ENCODE measurements at places on chromosomes 16 and 17.
A peak's percentile ranks its signal among the peaks of the same experiment; 100 is the strongest.

GRCh38 chr17:27783440-27784350 is 16.6 kb downstream of the NOS2 start:
- DNase-seq: no peak

GRCh38 chr17:60729854-60730253 is 52.2 kb downstream of the BCAS3 start:
- no peak for DNase-seq

DNA sequence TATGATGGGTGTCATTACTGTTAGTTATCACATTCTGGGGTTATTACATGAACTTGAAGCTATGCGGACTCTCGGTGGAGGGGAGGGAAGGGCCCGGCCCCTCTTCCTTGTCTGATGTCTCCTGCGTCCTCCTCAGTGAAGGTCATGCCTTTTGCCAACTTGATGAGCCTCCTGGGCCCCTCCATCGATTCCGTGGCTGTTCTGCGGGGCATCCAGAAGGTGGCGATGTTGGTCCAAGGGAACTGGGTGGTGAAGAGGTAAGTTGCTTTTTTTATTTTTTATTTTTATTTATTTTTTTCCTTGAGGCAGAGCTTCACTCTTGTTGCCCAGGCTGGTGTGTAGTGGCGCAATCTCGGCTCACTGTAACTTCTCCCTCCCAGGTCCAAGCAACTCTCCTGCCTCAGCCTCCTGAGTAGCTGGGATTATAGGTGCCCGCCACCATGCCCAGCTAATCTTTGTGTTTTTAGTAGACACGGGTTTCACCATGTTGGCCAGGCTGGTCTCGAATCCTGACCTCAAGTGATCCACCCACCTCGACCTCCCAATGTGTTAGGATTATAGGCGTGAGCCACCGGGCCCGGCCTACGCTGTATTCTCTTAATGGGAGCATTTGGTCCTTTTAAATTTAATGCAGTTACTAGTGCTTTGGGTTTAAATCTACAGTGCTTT is 21.6 kb downstream of the POLR3E start:
- peak; percentile 76 for DNase-seq

GRCh38 chr16:54145881-54146280 is 140.7 kb downstream of the IRX3 start:
- no peak for DNase-seq

DNA sequence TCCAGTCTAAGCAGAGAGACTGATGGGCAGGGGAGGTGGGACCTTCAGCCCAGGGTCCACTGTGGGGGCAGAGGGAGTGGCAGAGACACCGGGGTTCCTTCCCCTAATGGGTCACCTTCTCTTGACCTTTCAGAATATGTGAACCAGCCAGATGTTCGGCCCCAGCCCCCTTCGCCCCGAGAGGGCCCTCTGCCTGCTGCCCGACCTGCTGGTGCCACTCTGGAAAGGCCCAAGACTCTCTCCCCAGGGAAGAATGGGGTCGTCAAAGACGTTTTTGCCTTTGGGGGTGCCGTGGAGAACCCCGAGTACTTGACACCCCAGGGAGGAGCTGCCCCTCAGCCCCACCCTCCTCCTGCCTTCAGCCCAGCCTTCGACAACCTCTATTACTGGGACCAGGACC is 2.8 kb downstream of the MIEN1 start:
- no peak for DNase-seq

- peak; percentile 66 for DNase-seq
These were observed 85.0 kb upstream of the MED9 start for GRCh38 chr17:17391668-17392370.

DNA sequence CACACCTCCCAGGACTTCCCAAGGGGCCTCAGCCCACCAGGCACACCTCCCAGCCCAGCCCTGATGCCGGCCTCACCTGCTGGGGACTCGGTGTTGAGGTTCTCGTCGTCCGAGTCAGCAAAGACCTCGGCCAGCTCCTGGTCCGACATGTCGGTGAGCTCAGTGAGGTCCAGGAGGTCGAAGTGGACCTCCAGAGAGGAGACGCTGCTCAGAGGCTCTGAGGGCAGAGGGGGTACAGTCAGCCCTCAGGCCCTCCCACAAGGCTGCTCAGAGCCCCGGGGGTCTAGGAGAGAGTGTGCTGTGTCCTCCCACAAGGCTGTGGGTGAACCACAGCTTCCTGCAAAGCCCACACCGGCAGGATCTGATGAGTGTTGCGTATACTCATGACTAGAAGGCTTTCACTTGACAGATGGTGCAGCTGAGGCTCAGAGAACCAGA is 10.5 kb downstream of the DBNDD1 start:
- DNase-seq: peak; percentile 81

- no peak for DNase-seq
These were observed 98.3 kb upstream of the CIBAR2 start for GRCh38 chr16:85210423-85211169.

- peak; percentile 74 for DNase-seq
These were observed 18.9 kb downstream of the KSR1 start for GRCh38 chr17:27475070-27475673.

- DNase-seq: no peak
These were observed 103.0 kb downstream of the YPEL2 start for GRCh38 chr17:59434429-59434828.

- no peak for DNase-seq
These were observed 26.7 kb upstream of the ITGB4 start for GRCh38 chr17:75694536-75694935.

DNA sequence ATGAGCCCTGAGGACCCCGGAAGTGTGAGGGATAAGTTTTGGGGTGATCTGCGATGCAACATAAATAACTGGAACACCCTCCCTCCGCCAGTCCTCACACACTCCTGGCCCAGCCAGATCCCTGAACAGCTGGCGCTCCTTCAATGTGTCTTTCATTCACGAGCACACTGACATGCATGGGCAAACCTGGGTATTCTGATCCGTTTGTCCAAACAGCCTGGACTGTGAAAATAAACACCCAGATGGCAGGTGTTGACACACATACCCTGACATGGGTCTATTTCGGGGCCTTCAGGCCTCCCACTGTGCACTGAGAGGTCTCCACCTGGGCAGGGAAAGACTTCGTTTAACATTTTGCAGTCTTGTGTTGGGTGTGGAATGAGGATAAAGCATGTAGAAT is 3.0 kb upstream of the CPNE2 start:
- DNase-seq: no peak

DNA sequence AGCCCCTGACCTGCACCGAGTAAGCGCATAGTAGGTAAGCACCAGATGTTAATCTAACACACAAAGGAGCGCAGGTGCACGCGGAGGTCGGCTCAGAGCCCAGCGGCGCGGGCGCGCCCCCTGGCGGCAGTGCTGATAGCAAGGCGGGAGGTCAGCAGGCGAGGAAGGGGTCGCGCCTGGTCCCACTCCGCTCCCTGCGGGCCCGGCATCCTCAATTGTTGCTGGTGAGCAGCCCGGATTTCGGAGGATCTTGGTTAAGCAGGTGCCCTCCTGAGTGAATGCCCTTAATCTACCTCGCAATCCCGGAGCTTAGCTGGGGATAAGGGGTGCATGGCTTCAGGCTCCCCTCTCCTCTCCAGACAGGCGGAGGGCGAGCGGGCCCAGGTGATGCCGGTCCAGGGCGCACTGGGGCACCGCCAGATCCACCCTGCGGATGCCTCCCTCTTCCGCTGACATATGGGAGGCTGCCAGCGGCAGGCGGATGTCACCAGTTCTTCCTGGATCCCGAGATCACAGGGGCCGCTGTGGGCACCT is 4.0 kb upstream of the WNT3 start:
- DNase-seq: peak; percentile 70

GRCh38 chr17:45227101-45227925 is 5.6 kb downstream of the FMNL1 start:
- DNase-seq: peak; percentile 68

GRCh38 chr17:63345611-63346010 is 100.5 kb downstream of the CYB561 start:
- no peak for DNase-seq

DNA sequence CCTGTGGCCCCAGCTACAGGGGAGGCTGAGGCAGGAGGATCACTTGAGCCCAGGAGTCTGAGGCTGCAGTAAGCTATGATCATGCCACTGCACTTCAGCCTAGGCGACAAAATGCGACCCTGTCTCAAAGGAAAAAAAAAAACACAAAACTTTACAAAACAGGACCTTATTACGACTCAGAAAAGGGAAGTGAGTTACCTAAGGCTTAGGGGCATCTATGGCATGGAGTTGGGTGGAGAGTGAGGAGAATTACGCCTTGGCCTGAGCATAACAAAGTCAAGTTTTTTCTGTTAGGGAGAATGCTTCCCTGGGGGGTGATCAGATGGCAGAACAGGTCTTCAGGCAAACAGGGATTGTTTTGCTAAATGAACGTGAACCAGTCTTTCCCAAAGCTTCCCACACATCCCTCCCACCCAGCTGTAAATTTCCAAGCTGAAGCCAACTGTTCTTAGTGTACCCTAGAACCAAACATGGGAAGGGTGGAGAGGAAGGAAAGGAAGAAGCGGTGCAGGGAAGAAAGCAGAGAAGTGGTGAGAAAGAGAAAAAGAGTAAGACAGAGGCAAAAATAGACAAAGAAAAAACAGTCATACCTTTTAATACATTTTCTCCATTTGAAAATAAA is 24.6 kb upstream of the TNRC6C start:
- DNase-seq: no peak

GRCh38 chr16:84279881-84280280 is 14.8 kb upstream of the WFDC1 start:
- no peak for DNase-seq

GRCh38 chr17:66353937-66354401 is 51.6 kb downstream of the PRKCA start:
- no peak for DNase-seq
